SJSA1 (cell line): ENCODE measurements at places on chromosomes 11 and 22. TPM values are rescaled to one million over a fixed set of nuclear protein-coding genes. Genes with fewer than 3 reads are reported as not detected.
A peak's percentile ranks its signal among the peaks of the same experiment; 100 is the strongest.

Gene NOX4
- total RNA-seq: 3.9 and 4.9 TPM in 2 replicates

Gene OR8G5
- not detected in 2 replicates for total RNA-seq

Gene NDUFC2
- 100 and 179 TPM in 2 replicates for total RNA-seq

Gene OR2AG2
- not detected in 2 replicates for total RNA-seq

Gene ENTHD1
- total RNA-seq: not detected in 2 replicates

GRCh38 chr22:24059793-24060192 lies 48.7 kb downstream of the CABIN1 start:
- H3K36me3 ChIP-seq: peaks cover 83% of the 10 kb centered on the region
- peaks cover 13% of the 10 kb centered on the region for H3K4me1 ChIP-seq
- H3K27me3 ChIP-seq: no peaks in the 10 kb centered on the region

GRCh38 chr11:68038718-68039525 lies at the start of gene TCIRG1:
TSS of gene TCIRG1 (plus strand) at chr11:68039025. CDS start at chr11:68041272, 2,247 bp downstream.
- peak; percentile 97 for DNase-seq
- peaks cover 74% of the 10 kb centered on the region for H3K36me3 ChIP-seq
- H3K27ac ChIP-seq: peak within 1 kb of the TSS; percentile 68
- H3K4me1 ChIP-seq: peaks cover 35% of the 10 kb centered on the region

DNA sequence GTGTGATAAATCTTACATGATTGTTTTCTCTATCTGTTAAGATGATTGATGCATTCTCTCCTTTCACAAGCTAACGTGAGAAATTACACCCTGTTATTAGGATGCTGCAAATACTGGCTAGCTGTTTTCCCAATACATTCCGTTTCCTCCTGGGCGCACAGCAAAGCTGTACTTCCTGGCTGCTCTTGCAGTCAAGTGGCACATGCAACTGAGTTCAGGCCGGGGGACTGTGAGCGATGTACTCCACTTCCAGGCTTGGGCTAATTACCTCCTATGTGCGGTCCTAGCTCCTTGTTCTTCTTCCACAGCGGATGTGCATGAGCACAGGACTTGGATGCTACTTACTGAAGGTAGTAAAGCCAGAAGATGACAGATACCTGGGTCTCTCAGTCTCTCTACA lies 234.9 kb upstream of the SESN3 start:
- no peak overlapping the region for H3K27ac ChIP-seq
- no peaks in the 10 kb centered on the region for H3K27me3 ChIP-seq
- H3K4me1 ChIP-seq: no peaks in the 10 kb centered on the region
- no peak for DNase-seq

DNA sequence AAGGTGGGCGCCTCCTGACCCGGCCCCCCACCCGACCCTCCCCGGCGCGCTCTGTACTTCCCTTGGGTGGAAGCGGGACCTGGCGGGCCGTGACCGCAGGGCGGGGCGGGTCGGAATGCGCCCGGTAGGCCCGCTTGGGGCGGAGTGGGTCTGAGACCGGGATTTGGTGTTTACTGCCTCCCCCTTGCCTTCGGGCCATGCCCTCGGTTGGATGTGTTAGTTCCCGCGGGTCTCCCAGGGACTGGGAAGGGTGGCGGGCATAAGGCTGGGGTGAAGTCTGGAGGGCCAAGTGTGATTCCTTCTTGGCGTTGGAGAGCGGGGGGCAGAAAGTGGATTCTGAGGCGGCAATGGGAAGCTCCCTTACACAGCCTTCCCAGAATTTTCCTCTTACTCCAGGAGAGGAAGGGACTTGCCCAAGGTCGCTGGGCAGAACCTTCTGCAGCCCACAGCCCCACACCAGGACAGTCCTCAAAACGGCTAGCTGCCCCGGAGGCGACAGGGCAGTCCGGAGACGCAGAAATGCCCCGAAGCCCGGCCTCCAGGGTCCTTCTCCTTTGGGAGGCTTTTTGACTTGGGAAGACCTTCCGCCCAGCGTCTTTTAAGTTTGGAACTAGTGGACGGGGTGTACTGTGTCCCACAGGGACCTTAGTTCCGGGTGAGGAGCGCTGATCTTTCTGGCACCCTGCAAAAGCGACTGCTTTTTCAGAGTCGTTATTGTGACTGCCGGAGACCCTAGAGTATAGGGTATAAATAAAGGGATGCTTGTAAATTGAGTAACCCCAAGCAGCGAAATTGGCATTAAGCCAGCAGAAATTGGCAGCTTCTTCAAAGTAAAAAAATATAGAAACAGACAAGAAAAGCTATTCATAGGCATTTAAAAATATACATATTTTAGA lies 647 bp downstream of the SWAP70 start:
- H3K4me1 ChIP-seq: peaks cover 10% of the 10 kb centered on the region
- H3K27me3 ChIP-seq: no peaks in the 10 kb centered on the region
- peak; percentile 68 for DNase-seq
- H3K4me3 ChIP-seq: peak overlapping the region; percentile 75
- peaks cover 30% of the 10 kb centered on the region for H3K36me3 ChIP-seq
- H3K27ac ChIP-seq: peak overlapping the region; percentile 81

GRCh38 chr22:23259916-23260644 lies 79.8 kb downstream of the BCR start:
- DNase-seq: no peak
- H3K4me3 ChIP-seq: no peak overlapping the region
- no peaks in the 10 kb centered on the region for H3K27me3 ChIP-seq
- H3K36me3 ChIP-seq: peaks cover 68% of the 10 kb centered on the region
- no peak overlapping the region for H3K27ac ChIP-seq

GRCh38 chr11:45411228-45411946 lies 125.2 kb upstream of the SYT13 start:
- H3K4me1 ChIP-seq: peaks cover 7% of the 10 kb centered on the region
- DNase-seq: no peak
- H3K27ac ChIP-seq: no peak overlapping the region

- no peaks in the 10 kb centered on the region for H3K4me1 ChIP-seq
- no peak overlapping the region for H3K27ac ChIP-seq
- no peaks in the 10 kb centered on the region for H3K36me3 ChIP-seq
- H3K27me3 ChIP-seq: no peaks in the 10 kb centered on the region
These were observed 420.6 kb upstream of the FAT3 start for GRCh38 chr11:91804042-91804441.

- H3K27me3 ChIP-seq: no peaks in the 10 kb centered on the region
- H3K36me3 ChIP-seq: peaks cover 70% of the 10 kb centered on the region
- no peaks in the 10 kb centered on the region for H3K4me1 ChIP-seq
- no peak overlapping the region for H3K4me3 ChIP-seq
- no peak for DNase-seq
These were observed 27.3 kb downstream of the MARK2 start for GRCh38 chr11:63866211-63866610.

GRCh38 chr22:40857309-40857855 lies 434 bp downstream of the XPNPEP3 start:
- peak overlapping the region; percentile 66 for H3K4me3 ChIP-seq
- H3K27me3 ChIP-seq: no peaks in the 10 kb centered on the region
- H3K27ac ChIP-seq: peak overlapping the region; percentile 98
- H3K36me3 ChIP-seq: peaks cover 43% of the 10 kb centered on the region

GRCh38 chr11:68665436-68665835 lies 18.9 kb upstream of the GAL start:
- H3K36me3 ChIP-seq: no peaks in the 10 kb centered on the region
- DNase-seq: no peak
- H3K27me3 ChIP-seq: 0 out of 2 replicates have a peak, but pooled peaks cover 9% of the 10 kb centered on the region
- no peaks in the 10 kb centered on the region for H3K4me1 ChIP-seq

DNA sequence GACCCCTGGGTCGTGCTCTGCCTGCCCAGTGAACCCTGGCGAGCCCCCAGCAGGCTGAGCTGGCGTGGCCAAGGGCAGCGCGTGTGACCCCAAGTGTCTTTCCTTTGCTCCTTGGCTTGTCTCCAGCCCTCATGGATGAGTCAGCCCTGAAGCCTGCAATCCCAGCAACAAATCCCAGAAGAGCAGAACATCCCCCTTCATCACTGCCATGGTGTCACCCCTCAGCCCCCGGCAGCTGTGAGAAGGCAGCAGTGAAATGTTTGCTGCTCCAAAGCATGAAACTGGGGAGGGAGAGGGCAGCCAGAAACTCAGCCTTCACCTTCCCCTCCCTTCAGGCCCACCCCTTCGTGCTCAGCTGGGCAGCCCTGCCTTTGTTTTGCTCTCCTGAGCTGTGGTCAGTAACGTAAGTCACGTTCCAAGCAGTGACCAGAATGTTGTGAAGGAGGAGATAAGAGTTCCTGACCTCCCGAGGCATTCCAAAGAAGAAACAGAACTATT lies 29.8 kb downstream of the ADAMTS15 start:
- H3K4me3 ChIP-seq: no peak overlapping the region
- no peaks in the 10 kb centered on the region for H3K27me3 ChIP-seq
- H3K27ac ChIP-seq: peak overlapping the region; percentile 84
- no peaks in the 10 kb centered on the region for H3K36me3 ChIP-seq
- DNase-seq: peak; percentile 85
- H3K4me1 ChIP-seq: peaks cover 43% of the 10 kb centered on the region
